LHCN-M2 (cell line): ENCODE measurements at places on chromosomes 2 and 18. TPM values are rescaled to one million over a fixed set of nuclear protein-coding genes. Genes with fewer than 3 reads are reported as not detected.

The DOCK10 gene
- 39.1 and 65.3 TPM in 2 replicates for total RNA-seq

DNA sequence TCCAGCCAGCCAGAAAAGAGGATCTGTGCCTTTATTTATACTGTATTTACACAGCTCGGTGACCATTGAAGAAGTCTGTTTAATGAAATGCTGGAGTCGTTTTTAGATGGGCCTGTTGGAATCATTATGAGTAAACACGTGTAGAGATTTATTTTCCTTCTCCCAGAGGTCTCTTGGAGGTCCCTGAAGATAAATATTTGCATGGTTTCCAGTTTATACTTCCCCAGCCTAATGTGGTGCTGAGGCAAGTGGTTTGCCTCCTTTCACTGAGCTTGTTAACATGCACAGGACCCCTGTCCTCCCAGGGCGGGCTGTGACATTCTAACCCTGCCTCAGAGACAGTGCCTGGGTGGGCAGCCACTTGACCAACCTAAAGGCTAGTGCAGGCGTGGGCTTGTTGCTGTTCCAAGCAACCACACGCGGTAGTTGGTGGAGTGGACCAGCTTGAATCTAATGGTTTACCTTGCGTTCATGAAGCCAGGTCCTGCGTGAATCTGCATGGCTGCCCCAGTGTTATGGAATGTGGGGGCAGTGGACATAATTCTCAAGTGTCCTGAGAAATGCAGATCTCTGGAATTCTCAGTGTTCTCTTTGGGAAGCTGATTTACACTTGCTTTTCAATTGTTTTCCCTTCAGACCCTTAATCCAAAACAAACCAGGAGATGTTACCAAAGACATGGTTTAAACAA, 130.2 kb upstream of the DLX2 start:
- DNase-seq = no peak

The CIB4 gene
- total RNA-seq = not detected in 2 replicates

GRCh38 chr2:42963452-42964068, 171.2 kb upstream of the HAAO start:
- DNase-seq = no peak

GRCh38 chr2:70516596-70516995, 37.0 kb downstream of the TGFA start:
- DNase-seq = no peak

GRCh38 chr2:42859006-42859552, 66.7 kb upstream of the HAAO start:
- DNase-seq = peak; percentile 73
